ENCODE measurements at places on chromosomes 2 and 18. TPM values are rescaled to one million over a fixed set of nuclear protein-coding genes. Genes with fewer than 3 reads are reported as not detected.

- peaks cover 27% of the 10 kb centered on the region for H3K27me3 ChIP-seq
- H3K27ac ChIP-seq: peak overlapping the region; percentile 15
- H3K36me3 ChIP-seq: peaks cover 4% of the 10 kb centered on the region
- DNase-seq: no peak
- peak overlapping the region; percentile 77 for H3K4me3 ChIP-seq
- H3K4me1 ChIP-seq: peaks cover 58% of the 10 kb centered on the region
Measured at GRCh38 chr2:95024960-95025405, 525 bp upstream of the MAL start.

DNA sequence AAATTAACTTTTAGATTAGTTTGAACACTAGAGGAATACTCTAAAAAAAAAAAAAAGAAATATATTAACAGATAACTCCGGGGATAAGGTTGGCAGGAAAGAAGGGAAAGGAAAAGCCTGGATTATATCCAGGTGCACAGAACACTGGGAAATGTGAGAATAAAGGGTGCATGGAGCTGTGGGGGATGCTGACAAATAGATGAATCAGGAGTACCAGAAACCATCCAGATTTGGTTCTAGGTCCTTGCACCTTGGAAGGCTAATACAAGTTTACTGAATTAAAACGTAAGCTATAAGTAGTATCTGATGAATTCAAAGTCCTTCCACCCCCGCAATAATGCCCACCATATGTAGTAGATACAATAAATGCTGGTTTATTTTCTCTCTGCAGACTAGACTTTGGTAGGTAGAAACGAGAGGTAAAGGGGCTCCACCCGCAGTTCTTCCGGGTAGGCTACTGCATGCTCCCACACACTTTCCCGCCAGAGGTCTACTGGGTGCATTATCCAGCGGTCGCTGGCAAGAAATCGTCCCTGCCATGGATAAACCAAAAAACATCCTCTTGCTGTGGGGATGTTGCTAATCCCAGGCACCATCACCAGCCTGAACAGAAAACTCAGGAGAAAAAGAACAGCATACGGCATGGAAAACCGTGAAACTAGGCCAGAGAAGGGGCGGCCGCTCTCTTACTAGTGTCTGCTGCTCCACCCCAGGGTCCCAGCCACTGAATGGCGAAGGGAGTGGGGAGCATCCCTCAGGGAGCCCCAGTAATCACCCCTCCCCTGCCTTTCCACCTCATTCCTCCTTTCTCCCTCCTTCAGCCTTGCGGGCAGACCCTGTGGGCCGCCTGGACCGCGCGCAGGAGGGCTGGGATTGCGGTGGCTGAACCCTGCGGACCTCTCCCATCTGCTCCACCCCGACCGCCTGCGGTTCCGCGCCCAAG is 1.5 kb downstream of the CNRIP1 start:
- H3K36me3 ChIP-seq: no peaks in the 10 kb centered on the region
- DNase-seq: no peak
- no peaks in the 10 kb centered on the region for H3K4me1 ChIP-seq
- H3K27ac ChIP-seq: no peak overlapping the region
- H3K27me3 ChIP-seq: peaks cover 4% of the 10 kb centered on the region

The NPAS2 gene
- total RNA-seq: 4.4 TPM

- no peak overlapping the region for H3K4me3 ChIP-seq
- H3K36me3 ChIP-seq: no peaks in the 10 kb centered on the region
- no peaks in the 10 kb centered on the region for H3K4me1 ChIP-seq
- H3K27me3 ChIP-seq: no peaks in the 10 kb centered on the region
Measured at GRCh38 chr2:26526589-26526988, 48.7 kb upstream of the OTOF start.

The DPYSL5 gene
- total RNA-seq: not detected
